ENCODE measurements at places on chromosomes 16 and 17.

GRCh38 chr17:58271216-58271931 is 9.4 kb downstream of the MPO start:
- no peak for DNase-seq

DNA sequence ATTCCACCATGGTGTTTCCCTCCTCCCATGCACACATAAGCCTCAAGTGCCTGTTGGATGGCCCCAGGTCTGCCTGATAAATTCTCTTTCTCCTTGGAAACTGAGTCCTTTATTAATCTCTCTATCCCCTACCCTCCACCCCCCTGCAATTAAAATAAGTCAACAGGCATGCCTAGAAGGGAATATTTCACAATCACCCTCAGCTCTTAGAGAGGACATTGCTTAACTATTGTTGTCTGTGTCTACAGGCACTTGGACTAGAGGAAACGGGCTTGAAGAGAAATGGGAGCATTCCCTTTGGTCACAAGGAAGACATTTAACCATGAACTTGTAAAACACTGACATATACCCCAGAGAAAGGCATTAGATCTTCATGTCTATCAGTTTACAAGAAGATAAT is 39.5 kb downstream of the RCVRN start:
- no peak for DNase-seq

DNA sequence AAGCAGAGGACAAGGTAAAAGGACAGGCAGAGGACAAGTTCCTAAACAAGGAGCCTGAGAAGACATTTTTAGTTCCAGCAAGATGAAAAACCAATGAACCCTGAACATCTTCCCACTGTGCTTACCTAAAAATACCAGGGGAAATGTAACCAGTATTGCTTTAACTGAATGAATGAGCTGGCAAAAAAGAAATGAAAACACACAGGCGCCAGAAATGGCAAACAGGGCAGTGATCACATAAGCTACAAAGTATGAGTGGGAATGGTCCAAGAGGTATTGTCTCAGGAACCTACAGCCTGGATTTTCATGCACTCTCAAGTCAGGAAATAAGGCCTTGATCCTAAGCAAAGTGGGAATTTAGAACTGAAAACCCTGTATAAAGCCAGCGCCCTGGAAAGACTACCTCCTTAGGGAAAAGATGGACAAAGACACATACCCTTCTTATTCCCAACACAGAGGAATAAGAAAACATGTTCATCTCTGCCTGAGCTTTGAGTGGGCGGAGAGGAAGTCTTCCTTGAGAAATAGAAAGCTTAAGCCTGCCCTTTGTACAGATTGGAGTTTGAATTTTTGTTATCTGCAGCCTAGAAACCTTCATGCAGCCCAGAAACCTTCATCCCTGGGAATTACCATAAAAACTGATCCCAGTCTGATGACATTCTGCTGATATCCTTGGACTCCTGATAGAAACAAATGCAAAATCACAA is 2.1 kb downstream of the CMTM2 start:
- no peak for DNase-seq

- peak; percentile 56 for DNase-seq
Measured at GRCh38 chr17:15436473-15437302, 30.7 kb downstream of the CDRT4 start.

DNA sequence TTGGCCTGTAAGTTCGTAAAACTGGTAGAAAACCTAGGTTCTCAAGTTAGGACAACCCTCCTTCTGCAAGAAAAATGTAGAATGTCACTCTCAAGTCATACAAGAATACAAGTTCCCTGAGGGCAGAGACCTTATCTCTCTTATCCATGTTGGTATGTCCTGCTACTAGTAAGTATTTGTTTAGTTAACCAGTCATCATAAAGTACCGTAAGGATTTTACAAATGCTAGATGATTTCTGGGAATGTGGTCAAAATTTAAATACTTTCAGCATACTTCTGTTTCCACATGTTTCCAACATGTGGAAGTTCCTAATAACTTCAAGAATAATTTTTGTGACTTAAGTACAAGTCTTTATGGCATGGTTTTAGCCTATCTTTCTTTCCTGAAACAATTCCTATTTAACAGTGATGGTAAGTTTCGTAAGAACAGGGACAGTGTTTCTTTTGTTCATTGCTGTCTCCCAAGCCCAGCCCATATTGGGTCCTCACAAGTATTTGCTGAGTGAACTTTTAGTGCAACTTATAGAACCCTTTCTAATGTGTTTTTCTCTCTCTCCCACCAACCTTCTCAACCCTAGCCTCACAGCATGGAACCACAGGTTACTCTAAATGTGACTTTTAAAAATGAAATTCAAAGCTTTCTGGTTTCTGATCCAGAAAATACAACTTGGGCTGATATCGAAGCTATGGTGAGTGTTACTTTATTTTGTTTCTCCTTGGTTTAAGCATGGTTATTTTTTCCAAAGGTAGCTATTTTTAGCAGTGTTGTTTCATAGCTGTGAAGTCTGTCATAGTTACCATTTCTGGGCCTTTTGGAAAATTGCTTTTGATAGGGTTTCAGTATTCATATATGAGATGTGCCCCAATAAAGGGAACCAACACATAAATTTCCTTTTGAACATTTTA is 4.5 kb downstream of the NBR1 start:
- DNase-seq: no peak

GRCh38 chr16:49486400-49486799 is 112.8 kb downstream of the C16orf78 start:
- DNase-seq: no peak

GRCh38 chr16:70770626-70771552 is 30.1 kb downstream of the VAC14 start:
- peak; percentile 41 for DNase-seq

- no peak for DNase-seq
Measured at GRCh38 chr17:56884483-56885311, 29.2 kb downstream of the TRIM25 start.
